Epithelial cell of prostate (primary cell): ENCODE measurements at places on chromosomes 1 and 21.

DNA sequence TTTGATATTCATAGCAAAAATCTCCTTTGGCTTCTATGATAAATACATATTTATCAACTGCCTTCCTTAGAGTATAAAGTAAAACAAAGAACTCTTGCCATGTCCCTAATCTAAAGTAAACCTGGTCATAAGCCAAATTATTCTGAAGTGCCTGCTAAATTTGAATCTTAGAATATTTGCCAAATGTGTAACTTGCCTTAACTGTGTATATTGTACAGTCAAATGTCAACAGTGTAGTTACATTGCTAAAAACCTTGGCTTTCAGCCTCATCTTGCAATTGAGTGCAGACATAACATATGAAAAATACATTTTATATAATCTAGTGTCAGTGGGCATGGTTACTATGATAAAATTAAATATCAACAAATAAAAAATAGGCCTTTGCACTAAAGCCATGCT lies 583.4 kb upstream of the ADAMTS5 start:
- no peak for DNase-seq

GRCh38 chr1:228314658-228315483 lies 91.8 kb downstream of the TRIM11 start:
- no peak for DNase-seq

DNA sequence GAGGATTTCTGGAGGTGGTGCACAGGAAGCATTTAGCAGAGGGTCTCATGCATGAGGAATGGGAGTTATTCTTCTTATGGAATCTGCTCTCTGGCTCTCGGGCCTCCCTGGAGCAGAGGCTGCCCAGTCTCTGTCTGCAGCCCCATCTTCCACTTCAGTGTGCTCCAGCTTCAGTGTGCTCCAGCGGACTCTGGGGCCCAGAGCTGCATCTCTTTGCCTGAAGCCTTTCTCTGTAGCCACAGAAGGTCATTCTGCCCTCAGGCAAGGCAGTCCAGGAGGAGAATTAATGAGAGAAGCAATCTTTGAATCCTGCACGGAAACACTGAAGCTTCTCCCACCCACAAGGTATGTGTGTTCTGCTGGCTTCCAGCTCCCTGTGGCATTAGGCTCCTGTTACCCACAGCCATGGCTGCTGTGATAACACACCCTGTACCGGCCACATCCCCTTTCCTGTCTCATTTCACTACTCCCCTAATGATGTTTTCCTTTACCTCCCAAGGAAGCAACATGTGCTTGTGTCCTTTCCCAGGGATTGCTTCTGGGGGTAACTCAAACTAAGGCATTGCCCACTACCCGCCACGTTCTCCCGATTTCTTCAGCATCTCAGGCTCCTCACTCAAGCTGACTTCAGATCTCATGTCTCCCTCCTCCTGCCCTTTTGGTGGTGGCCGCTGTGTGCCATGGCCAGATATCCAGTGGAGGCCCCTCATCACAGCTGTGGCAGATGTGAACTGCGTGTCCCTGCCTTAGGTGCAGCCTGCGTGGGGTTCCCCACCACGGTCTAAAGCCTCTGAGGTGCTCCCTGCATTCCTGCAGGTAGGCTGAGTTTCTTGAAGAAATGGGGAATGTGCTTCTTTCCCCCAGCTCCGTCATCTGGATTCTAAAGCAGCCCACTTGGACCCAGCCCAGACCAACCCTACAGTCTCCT lies 181.2 kb upstream of the GALNT2 start:
- DNase-seq: no peak

GRCh38 chr21:29125191-29125590 lies 5.3 kb upstream of the MAP3K7CL start:
- no peak for DNase-seq

DNA sequence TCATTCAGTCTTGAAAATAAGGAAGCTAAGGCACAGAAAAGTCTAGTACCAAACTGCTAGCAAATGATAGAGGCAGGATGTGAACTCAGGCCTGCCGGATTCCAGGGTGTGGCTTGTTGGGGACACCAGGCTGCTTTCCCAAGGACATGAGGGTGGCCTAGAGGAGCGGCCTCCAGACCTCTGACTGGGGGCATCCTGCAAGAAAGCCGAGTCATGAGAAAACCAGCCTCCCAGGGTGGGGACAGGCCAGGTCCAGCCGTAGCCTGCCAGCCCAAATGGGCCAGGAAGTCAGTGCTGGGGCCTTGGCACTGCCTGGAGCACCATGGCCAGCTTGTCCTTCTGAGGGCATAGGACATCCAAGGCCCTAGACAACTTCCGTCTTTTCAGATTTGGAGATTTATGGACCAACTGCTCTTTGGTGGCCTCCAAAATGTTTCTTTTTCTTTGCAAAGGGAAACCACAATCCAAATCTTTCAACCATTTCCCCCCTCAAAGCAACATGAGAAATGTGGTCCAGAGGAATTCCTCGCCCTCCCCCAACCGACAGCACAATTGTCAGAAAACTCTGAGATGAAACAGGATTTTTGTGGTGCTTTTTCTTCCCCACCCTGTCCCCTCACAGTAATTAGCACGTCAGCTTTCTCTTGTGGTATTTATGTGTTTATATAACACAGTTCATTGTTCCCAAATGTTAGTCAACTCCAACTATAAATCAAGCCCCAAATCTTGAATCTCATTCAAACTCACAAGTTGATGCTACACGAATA lies 212.3 kb downstream of the KAZN start:
- DNase-seq: no peak

DNA sequence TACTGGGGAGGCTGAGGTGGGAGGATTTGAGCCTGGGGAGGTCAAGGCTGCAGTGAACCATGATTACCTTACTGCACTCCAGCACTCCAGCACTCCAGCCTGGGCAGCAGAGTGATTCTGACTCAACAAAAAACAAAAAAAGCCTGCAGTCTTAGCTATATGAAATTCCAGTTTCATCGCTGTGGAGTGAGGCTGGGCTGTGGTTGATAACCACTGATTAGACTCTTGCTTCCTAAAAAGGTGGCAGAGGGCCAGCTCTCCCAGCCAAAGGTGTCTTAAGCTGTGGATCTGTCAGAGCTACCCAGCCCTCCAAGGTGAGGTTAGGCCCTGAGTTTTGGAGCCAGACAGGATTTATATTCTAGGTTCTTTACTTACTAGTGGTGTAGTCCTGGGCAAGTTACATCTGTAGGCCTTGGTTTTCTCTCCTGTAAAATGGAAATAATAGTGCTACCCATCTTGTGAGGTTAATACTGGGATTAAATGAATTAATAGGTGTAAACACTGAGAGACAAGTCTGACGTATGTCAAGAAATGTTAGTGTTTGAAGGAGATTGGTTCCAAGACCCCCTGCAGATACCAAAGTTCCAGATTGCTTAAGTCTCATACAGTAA lies 35.9 kb downstream of the TMCC2 start:
- DNase-seq: no peak
